Activated naive CD8-positive, alpha-beta T cell treated with anti-CD3 and anti-CD28 coated beads, Interleukin-2, amount 10 ng/mL, durations not matched to agents 7 days and 5 days (primary cell): ENCODE measurements at places on chromosomes 13 and 19. TPM values are rescaled to one million over a fixed set of nuclear protein-coding genes. Genes with fewer than 3 reads are reported as not detected.

TMPRSS9 gene
- total RNA-seq: not detected

ATP4A gene
- not detected for total RNA-seq

ATP8B3 gene
- total RNA-seq: 18.6 TPM

CRX gene
- total RNA-seq: not detected

ONECUT3 gene
- total RNA-seq: not detected

KCTD12 gene
- total RNA-seq: 6.5 TPM

SBK2 gene
- not detected for total RNA-seq

DAPK3 gene
- total RNA-seq: 49.8 TPM
